ENCODE measurements at places on chromosomes 12 and 14.

DNA sequence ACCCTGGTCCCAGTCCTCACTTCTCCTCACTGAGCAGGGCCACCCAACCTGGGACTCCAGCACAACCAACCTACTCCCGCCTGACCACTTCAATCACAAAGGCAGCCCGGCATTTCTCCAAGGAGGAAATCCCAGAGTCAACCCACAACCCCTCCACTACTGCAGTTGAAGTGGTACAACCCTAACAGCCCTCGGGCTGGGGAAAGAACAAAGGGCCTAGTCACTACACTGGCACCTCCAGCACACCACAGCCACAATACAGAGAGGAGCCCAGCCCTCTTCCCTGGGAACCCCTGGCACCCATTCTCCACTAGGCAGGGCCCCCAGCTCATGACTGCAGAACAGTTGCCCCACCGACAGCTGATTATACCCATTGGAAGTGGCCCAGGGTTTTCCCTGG lies 13.7 kb upstream of the OR5AU1 start:
- no peak for DNase-seq

DNA sequence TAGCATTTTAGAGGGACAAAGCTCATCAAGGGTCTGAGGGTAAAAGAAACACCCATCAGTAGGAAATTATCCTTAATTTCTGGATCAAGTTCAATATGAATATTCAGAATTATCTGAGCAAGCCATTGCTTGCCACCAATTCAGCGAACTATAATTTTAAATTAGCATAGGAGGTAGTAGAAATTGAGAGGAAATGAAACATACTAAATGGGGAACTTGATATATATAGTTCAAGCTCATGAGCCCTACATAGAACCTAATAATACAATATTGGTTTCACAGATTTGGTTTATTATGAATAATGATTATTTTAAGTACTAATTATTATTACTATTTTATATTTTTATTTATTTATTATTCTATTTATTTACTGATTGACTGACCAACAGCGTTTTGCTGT lies 42.1 kb upstream of the GXYLT1 start:
- DNase-seq: no peak

GRCh38 chr12:120060196-120060595 lies 56.4 kb downstream of the RAB35 start:
- no peak for DNase-seq

- DNase-seq: no peak
Measured at GRCh38 chr14:83611491-83611890, 1918.5 kb upstream of the FLRT2 start.

GRCh38 chr12:66555113-66555512 lies 123.8 kb downstream of the GRIP1 start:
- DNase-seq: no peak

DNA sequence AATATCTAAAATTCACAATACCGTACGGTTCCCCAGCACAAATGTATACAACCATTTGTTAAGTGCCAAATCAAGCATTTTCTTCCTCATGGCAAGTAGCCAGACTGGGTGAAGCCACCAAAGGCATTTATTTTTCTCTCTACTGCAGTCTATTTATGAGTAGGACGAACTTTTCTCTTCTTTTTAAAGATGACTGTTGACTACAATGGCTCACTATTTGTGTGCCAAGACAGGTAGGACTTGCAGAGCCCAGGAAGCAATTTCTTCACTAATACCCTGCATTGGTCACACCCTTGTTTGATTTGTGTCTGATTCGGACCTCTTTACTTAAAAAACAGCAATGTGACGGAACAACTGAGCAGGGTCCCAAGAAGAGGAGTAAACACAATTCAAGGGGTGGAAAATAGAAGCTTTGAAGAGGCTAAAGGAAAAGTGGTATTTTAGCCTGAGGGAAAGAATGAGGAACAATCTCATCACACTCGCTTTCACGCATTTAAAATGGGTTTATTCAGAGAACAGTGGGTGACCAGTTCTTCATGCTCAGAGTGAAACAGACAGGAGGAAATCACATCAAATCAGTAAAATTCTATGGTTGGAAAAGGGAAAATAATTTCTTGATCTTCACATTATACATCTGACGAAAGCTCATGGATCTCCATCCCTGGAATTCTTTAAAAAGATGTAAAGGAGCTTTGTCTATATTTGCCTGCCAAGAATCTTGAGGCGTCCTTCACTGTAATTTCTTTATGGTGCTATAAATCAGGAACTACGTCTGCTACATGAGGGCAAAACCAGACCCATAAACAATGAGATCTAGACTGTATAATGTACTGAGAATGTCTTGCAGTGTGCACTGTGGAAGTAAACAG lies 183.8 kb downstream of the PPM1H start:
- DNase-seq: no peak

DNA sequence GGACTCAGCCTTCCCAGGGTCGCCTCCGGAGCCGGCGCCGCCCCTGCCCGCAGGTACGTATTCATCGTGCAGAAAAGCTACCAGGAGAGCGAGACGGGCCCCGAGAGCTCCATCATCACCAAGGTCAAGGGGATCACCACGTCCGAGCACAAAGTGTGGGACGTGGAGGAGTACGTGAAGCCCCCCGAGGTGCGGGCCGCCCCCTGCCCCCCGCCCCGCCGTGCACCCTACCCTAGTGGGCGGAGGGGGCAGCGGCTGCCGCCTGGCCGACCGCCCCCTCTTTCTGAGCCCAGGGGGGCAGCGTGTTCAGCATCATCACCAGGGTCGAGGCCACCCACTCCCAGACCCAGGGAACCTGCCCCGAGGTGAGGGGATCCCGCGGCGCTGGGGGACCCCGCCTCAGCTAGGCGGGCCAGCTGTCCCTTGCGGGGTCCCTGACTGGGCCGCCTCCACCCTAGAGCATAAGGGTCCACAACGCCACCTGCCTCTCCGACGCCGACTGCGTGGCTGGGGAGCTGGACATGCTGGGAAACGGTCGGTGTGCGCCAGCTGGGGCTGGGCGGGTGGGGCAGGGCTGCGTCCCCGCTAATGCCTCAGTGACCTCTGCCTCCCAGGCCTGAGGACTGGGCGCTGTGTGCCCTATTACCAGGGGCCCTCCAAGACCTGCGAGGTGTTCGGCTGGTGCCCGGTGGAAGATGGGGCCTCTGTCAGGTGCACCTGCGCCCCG lies 973 bp downstream of the P2RX2 start:
- no peak for DNase-seq

- no peak for DNase-seq
Measured at GRCh38 chr12:29816874-29817725, 33.4 kb upstream of the TMTC1 start.

DNA sequence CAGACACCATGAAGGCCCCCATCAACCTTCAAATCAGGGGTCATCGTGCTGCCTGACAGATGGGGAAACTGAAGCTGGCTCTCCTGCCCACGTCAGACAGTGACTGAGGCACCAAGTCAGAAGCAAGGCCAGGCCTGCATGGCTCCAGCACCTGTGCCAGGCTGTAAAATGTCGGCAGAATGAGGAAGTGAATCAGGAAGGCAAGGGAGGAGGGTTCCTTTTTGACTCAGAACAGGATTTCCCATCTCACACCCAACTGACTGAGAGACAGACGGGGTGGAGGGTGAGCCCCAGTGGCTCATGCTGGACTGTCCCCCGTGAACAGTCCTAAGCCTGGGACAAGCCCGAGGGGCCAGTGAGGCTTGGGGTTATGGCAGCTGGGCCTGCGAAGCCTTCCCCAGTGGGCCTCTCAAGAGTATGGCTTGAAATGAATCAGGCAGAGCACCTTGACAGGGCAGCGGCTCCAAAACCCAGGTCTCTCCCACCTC lies 20.9 kb downstream of the SYNE3 start:
- DNase-seq: no peak

DNA sequence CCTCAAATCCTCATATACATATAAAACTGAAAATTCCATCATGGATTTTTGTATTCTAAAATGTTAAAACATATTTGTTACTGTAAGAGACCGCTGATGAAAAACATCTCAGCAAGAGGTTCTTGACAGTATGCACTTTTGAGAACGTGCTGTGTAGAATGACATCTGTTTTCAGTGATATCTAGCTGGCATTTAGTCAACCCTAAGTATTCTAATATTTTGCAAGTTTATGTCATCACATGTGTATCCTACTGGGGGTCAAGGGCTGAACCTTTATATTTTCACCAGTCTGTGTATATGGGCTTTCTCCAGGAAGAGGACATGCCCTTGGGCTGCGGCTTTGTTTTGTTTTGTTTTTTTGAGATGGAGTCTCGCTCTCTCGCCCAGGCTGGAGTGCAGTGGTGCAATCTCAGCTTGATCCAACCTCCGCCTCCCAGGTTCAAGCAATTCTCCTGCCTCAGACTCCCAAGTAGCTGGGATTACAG lies 22.0 kb upstream of the YARS2 start:
- DNase-seq: no peak

DNA sequence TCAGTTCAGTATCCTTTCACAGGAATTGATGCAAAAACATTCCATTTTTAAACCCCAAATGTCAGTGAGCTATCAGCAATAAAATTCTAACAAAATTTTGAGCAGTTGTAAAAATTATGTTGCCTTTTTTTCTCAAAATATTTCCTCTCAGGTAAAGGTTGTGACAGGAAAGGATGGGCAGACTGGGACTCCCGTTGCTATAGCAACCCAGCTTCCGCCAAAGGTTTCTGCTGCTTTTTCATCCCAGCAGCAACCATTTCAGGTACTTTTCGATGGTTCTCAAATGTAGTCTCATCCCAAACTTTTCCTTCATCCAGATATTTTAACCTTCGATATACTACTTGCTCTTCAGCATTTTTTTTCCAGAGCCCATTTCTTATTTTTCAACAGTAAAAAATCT lies 13.6 kb downstream of the EP400 start:
- DNase-seq: no peak

GRCh38 chr14:71714225-71714624 lies 218.0 kb upstream of the RGS6 start:
- DNase-seq: no peak

DNA sequence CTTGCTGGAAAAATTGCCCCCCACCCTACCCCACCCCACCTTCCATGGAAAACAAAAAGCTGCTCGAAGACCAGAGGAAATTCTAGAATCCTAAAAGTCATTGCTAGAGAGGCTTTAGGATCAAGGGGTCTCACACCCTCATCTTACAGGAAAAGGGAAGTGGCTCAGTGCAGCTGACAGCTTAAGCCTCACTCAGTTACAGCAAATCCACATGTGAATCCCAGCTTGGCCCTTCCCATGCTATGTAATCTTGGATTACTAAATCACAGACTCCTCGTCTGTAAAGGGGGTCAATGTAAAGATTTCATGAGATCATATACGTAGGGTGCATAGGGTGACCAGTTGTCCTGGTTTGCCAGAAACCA lies 25.9 kb downstream of the CMKLR1 start:
- no peak for DNase-seq

DNA sequence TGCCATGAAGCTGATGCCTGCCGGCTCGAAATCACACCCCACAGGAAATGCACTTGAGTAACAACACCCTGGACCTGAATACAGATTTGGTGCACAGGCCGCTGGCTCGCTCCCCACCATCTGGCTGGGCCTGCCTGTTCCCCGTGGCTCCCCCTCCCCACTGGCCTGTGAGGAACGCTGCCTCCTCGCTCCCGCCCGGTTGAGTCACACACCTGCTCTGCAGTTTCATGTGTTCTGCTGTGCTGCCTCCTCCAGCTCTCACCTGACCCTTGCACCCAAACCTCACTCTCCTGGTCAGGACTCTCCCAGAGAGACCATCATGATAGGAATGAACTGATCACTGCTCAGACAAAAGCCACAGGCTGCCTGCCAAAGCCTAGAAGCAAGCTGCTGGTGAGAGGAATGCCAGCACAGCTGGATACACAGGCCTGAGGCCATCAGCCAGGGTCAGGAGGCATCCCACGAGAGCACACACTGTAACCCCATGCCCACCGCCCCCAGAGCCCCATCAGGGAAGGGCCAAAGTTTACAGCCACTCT lies 3.8 kb upstream of the SIVA1 start:
- DNase-seq: no peak

DNA sequence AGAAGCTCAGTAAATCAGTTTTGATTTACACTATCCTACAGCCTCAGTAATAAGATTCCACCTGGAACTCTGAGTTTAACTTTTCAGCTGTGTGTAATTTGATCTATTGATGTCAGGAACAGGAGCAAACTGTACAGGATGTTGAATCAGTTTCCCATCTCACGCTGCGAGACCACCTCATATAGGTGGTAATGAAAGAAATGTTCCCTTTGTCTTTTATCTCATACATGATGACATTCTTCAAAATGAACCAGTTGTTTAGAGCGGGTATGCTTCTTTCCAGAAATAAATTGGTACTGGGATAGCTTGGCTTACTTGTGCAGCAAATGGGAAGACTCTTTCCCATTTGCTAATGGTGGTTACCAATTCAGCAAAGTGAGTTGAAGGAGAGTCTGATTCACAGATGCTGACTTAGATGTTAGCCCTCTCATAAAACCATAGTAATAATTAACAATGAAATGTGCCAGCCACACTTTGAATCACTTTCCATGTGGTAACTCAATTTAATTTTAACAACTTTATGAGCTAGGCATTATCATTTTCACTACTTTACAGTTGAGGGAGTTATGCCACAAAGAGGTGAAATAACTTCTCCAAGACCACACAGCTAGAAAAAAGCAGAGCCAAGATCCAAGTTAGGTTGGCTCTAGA lies 251.5 kb downstream of the PAWR start:
- DNase-seq: no peak

DNA sequence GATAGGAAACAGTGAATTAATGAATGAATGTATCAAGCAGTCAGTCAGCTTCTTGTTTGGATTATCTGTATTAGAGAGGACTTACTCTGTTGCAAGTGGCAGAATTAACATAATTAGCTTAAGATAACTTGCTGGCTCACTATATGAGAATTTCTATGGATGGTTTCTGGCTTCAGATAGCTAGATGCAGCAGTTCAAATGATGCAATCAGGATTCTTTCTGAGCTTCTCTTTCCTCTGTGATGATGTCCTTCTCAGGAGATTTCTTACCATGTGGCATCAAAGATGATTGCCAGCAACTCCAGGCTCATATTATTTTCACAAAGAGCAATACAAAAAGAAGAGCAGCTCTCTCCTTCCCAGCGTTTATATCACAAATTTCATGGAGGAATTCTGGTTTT lies 30.7 kb downstream of the FRMD6 start:
- no peak for DNase-seq

DNA sequence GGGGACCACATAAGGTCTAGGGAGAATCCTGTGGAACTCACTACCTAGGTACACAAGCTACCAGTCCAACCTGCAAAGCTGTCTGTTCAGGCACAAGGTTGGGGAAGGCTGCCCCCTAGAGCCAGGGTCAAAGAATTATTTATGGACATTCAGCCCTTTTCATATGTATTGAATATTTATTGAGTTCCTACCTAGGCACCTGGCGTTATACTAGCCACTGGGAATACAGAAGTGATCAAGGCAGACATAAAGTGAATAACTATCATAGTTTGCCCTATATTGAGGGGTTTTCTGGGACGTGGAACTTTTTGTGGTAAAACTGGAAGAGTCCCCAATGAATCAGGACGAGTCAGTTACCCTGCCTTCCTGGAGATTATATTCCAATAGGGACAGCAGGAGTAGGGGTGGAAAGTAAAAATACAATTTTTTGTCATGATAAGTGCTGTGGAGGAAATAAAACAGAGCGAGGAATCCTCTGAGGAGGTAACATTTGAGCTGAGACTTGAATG lies 5.8 kb upstream of the SLC48A1 start:
- no peak for DNase-seq

- no peak for DNase-seq
Measured at GRCh38 chr12:63849106-63849620, 4.7 kb downstream of the SRGAP1 start.

- DNase-seq: no peak
Measured at GRCh38 chr12:108964371-108965352, 56.2 kb downstream of the SVOP start.
